MCF 10A (cell line): ENCODE measurements at places on chromosomes 7 and 10.

GRCh38 chr7:144517749-144518148, 114.3 kb upstream of the NOBOX start:
- no peak for DNase-seq

GRCh38 chr7:11343136-11343535, 369.5 kb downstream of the PHF14 start:
- DNase-seq: no peak

DNA sequence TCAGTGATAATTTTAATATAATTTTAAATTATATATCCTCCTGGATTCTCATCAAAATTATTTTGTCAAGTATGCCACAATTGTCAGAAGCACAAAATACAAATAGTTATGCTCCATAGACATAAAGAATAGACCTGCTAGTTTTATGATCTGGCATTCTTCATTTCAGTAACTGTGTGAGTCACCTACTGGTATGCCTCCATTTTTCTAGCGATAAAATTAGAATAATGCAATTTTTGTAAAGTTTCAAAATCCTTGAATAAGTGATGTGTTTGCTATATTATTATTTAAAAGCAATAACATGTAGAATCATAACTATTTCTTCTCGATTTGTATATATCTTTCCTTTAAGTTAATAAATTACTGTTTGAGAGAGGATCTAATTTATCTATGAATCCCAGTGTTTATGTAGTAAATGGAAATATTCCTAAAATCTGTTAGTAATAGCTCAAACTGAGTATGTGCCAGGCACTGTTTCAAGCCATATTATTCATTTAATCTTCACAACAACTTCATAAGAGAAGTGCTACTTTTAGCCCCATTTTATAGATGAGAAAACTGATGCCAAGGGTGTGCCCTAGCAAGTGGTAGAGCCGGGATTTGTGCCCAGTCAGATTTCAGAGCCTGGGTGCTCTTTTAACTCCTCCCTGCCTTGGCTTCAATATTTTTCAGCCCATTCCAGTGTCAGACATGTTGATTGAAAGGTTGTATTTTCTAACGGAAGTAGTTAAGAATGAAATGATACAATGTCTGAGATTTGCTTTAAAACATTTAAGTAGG, 38.4 kb downstream of the NET1 start:
- DNase-seq: no peak

- DNase-seq: no peak
Measured at GRCh38 chr7:3616306-3616705, 315.3 kb downstream of the SDK1 start.

- DNase-seq: no peak
Measured at GRCh38 chr10:100615241-100615640, 79.5 kb downstream of the HIF1AN start.

GRCh38 chr7:44638611-44639557, 32.5 kb downstream of the OGDH start:
- peak; percentile 90 for DNase-seq

DNA sequence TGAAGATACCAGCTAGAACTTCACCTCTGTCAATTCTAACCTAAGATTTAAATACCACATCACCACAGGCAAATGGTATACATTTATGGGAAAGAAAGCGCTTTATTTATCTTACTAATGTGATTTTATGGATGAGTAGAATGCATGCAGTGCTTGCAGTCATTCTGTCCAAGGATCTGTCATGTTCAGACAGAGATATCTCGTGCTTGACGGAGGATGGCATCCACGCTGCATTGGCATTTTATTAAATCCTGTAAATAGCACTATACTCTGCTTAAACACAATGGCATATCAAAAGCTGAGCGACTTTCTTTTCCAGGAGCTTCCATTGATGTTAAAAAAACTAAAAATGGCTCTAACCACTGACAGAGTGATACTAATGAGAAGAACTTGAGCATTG, 133.7 kb upstream of the CAV2 start:
- no peak for DNase-seq

- peak; percentile 79 for DNase-seq
Measured at GRCh38 chr7:100053215-100053614, 3.6 kb downstream of the ZSCAN21 start.

DNA sequence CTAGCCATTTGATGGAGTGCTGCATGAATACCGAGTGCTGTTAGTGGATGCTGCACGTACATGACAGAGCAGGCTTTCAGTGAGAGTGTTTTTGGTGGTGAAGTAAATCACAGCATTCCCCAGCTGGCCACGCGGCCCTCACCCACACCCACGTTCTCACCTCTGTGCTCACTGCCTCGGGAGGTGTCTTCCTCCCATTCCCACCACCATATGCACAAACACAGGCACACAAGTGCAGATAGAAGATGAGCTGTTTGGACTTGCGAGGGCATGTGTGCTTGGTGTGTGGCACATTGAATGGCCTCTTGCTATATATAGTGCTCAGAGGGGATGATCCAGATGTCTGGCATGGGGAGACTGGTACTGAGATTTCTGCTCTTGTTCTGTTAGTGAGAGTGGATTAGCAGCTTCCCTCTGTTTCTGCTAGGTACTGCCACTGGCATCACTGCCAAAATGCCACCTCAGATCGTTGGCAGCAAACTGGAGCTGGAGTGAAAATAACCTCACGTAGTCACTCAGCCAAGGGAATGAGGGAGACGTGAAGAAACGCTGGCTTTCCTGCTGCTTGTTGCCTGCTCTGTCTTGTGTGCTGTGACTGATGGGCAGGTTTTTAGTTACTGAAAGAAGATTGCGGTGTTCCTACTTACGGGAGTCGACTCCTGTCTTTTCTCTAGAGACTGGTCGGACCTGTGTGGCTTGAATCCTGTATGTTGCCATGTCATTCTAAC, 19.1 kb downstream of the DNAJB6 start:
- peak; percentile 44 for DNase-seq

DNA sequence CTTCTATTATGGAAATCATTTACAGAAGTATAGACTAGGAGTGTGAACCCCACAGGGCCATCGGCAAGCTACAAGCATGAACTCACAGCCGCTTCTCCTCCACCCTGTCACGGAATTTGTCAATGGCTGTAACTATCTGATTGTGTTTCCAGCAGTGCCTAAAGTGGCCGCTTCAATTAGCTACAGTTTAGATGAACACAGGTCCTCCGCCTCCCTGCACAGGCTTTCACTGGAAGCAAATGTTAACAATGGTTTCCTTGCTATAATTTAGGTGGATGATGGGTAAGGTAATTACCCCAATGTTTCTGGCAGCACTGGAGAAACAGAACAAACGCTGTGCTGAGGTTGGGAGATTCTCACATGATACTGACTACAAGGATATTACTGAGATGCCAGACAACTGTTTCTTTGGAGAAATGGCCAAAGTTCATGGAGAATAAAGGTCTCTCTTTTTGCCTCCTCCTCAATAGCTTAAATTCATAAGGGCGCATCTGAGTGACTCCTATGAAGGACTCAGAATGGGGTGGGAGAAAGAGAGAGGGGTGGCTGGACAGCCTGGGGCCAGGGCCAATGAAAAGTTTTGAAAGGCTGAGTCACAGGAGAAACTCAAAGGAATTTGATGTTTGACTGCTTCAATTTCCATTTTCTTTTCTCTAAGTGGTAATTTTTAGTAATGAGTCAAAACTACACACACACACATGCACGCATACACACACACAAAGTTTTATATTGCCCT, 78.9 kb downstream of the SVIL start:
- peak; percentile 65 for DNase-seq

- DNase-seq: no peak
Measured at GRCh38 chr7:93014410-93014809, 103.4 kb downstream of the SAMD9 start.

- no peak for DNase-seq
Measured at GRCh38 chr7:132403465-132404110, 172.7 kb downstream of the PLXNA4 start.

- DNase-seq: peak; percentile 93
Measured at GRCh38 chr7:992709-993607, 10.0 kb downstream of the CYP2W1 start.

- DNase-seq: no peak
Measured at GRCh38 chr10:5423771-5424170, 11.4 kb downstream of the NET1 start.

GRCh38 chr7:2459674-2460073, 16.5 kb downstream of the GRIFIN start:
- DNase-seq: no peak

DNA sequence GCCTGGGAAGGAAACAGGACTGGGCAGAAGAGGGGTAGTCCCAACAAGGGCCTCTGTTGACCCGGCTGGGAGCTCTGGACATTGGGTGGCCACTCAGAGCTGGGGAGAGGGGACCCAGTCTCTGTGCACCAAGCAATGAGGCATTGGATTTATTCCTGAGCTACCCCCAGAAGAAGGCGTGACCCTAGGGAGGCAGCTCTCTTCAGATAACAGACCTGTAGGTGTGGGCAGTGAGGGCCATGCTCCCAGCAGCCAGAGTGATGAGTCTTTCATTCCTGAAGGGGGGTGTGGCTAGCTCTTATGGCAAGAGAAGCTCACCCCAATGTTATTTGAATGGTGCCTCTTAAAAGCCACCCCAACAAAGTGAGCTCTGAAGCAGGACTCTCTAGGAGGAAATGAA, 20.4 kb downstream of the TEX36 start:
- DNase-seq: peak; percentile 2

- no peak for DNase-seq
Measured at GRCh38 chr10:26854524-26854923, 6.2 kb downstream of the ABI1 start.

GRCh38 chr10:49272251-49273081, 26.5 kb upstream of the C10orf71 start:
- no peak for DNase-seq

DNA sequence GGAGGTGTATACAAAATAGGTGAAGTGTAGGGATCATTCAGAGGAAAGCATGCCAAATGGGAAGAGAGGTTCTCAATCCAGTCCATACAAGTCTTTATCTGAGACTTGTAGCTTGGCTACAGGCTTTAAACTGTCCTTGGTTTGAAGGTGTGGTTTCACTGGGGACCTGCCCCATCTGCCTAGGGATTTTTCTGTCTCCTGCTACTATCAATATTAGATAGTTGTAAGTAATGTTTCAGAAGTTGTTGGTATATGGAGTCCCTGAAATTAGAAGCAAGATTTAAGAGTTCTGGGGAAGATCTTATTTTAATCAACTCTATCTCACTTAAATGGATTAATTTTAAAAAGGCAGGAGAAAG, 100.9 kb downstream of the ANKRD7 start:
- DNase-seq: no peak

GRCh38 chr7:3259711-3260400, 41.2 kb upstream of the SDK1 start:
- DNase-seq: no peak

DNA sequence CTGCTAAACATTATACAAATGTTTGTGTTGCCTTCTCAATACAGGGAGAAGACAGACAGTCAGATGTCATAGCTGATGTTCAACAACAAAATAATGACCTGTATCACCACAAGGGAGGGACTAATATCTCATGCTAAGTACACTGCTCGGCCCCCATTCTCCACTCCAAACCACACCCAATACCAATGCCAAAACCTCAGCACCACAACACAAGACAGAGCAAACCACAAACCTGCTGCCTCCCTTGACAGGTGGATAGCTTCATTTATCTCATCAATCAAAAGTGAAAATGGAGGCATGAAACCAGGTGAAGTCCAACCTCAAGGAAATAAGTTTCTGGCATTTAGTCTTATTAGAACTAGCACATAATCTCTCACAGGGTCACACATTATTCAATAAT, 109.5 kb downstream of the PARD3 start:
- no peak for DNase-seq

DNA sequence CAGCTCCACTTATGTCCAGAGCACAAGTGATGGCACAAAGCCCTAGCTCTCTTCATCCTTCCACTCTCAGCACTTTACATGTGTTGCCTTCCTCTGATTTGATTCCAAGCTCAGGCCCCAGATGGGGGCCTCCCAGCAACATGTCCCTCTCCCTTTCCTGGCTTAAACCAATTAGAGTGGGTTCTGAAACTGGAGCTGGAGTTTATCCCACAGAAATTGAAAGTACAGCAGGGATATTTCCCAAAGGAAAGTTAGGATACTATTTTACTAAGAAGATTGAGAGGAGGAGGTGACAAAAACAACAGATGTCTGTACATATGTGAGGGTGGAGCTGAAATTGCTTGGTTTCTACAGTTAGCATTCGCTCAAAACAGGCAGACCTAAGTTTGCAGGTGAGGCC, 724.6 kb downstream of the AUTS2 start:
- no peak for DNase-seq
